ENCODE measurements at places on chromosomes 13 and 19. TPM values are rescaled to one million over a fixed set of nuclear protein-coding genes. Genes with fewer than 3 reads are reported as not detected.

- DNase-seq = no peak
Observed at GRCh38 chr19:9498183-9498902, at the start of gene ZNF560. ZNF560 (minus strand) TSS chr19:9498616; CDS start chr19:9475313, 23,303 bp downstream.

GRCh38 chr13:71055644-71056043, 811.4 kb downstream of the DACH1 start:
- DNase-seq = no peak

GRCh38 chr19:7137120-7137519, 67.6 kb downstream of the ZNF557 start:
- no peak for DNase-seq

DNA sequence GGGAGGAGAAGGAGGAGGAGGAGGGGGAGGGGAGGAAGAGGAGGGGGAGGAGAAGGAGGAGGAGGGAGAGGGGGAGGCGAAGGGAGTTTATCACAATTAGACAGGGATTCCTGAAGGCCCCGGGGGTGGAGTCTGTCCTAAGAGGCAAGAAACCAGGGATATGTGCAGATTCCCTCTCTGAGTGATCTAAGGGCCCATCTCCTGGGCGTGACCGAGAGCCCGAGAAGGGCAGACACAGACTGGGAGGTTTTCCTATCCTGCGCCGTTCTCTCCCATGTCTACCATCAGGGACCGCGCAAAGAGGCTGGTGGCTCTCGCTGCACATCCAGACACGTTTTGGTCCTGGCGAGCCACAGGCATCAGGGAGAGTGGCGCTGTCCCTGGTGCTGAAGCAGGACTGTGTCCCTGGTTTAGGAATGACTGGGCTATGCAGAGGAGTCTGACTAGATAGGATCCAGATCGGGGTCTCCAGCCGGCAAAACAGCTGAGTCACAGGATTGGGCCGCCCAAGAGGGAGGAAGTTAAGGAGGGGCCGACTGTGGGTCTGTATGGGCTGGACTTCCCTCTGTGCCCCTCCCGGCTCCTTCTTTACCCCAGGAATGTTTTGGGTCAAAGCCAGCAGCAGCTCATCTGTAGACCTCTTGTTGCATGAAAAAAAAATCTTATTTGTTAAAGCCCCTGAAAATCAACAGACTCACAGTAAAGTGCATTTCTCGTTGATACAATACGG, 17.9 kb upstream of the ZNF175 start:
- DNase-seq = no peak

GRCh38 chr19:52922841-52923777, at the start of gene ZNF888:
ZNF888 (minus strand) TSS chr19:52923428; CDS start chr19:52917873, 5,555 bp downstream.
- peak; percentile 81 for DNase-seq

- no peak for DNase-seq
Observed at GRCh38 chr19:51751655-51752054, at the start of gene FPR1. FPR1 (minus strand) TSS chr19:51751878; CDS start chr19:51746994, 4,884 bp downstream.

GRCh38 chr19:33304371-33304759, 2.0 kb upstream of the CEBPA start:
- DNase-seq = no peak

DNA sequence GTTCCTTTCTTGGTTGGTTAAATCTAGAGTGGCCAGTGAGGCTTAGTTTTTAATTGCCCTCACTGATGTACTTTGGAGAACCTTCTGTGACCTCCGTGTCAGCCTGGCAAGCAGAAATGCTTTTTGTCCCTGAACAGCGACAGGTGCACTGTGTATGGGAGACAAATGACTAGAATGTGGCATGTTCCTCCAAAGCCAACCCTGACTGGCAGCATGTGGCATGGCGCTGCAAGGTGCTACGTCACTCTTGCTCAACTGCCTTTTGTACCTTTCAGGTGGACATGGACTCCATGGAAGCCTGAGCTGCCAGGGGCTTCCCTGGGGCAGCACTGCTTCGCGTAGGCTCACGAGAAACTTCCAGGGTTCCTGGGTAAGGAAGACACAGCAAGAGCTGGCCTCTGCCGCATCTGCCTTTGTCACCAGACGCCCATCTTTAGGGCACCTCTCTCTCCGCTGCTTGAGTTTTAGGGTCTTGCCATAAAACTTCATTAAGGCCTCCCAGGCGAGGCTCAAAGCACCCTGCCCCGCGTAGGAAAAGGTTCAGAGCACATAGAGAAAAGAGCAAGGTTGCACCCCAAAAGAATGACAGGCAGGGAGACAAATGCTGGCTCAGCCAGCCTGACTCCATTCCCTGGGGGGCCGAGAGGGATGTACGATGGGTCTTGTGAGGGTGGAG, 167.1 kb upstream of the SOX1 start:
- DNase-seq = no peak

- no peak for DNase-seq
Observed at GRCh38 chr13:101917833-101918661, 465.6 kb downstream of the ITGBL1 start.

- peak; percentile 56 for DNase-seq
Observed at GRCh38 chr19:29836409-29836825, 24.6 kb downstream of the CCNE1 start.

- no peak for DNase-seq
Observed at GRCh38 chr13:47723898-47724297, 277.2 kb downstream of the SUCLA2 start.

DNA sequence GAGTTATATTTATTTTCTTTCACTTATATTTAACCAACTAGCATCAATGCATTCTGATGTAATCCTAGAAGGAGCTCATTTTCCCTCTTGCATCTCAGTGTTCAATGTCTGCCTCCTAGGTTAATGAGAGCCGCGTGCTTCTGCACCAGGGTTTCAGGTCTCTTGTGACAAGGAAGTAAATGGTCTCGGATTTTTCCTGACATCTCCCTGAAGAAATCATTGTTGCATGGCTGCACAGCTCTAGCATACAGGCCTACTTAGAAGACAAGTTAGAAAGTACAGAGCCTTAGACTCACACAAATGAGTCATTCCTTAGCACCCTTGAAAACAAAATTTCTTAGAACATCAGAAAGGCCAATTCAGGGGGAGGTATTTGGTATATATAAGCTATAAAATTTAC, 57.2 kb upstream of the KLF12 start:
- DNase-seq = no peak

GRCh38 chr13:114087430-114087829, 45.0 kb downstream of the RASA3 start:
- DNase-seq = no peak

GRCh38 chr13:112204346-112205327, 137.7 kb downstream of the SOX1 start:
- DNase-seq = no peak

- no peak for DNase-seq
Observed at GRCh38 chr13:113329656-113330312, 32.7 kb downstream of the LAMP1 start.

DNA sequence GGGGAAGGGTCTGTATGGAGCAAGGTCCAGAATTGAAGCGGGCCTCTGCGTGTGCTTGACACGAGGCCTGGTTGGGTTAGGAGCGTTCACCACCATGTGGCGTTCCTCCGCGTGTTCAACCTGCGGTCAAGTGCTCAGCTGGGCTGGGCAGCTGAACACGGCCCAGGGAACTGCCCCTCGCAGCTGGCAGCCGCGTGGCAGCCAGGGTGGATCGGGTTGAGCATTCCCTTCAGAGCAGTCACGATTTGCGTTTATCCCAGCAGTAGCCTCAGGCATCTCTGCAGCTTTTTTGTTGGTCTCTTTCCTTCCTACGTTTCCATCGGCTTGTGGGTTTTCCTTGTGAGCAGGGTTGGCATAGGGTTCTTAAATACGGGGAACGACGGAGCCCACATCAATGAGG, 28.7 kb upstream of the F2RL3 start:
- no peak for DNase-seq

DNA sequence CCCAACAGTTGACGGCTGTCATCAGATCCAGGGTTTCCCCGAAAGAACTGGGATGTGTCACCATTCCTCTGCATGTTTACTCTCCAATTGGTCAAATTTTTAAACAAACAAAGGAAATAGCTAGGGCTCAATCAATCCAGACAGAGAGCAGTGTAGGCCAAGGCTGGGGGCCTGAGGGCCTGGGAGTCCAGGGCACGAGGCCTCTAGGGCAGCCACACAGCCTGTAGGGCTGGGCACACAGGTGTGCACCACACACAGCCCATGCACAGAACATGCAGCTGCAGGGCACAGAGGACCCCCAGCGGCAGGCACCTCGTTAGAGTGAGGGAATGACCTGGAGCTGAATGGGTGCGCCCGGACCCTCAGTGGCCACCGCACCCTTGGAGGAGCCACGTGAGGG, 9.5 kb downstream of the MIER2 start:
- DNase-seq = no peak

GRCh38 chr13:22776394-22777186, 404.2 kb upstream of the SGCG start:
- DNase-seq = no peak

- no peak for DNase-seq
Observed at GRCh38 chr13:85772367-85772766, 26.9 kb downstream of the SLITRK6 start.

- DNase-seq = no peak
Observed at GRCh38 chr13:33758113-33758512, 59.8 kb upstream of the RFC3 start.

DNA sequence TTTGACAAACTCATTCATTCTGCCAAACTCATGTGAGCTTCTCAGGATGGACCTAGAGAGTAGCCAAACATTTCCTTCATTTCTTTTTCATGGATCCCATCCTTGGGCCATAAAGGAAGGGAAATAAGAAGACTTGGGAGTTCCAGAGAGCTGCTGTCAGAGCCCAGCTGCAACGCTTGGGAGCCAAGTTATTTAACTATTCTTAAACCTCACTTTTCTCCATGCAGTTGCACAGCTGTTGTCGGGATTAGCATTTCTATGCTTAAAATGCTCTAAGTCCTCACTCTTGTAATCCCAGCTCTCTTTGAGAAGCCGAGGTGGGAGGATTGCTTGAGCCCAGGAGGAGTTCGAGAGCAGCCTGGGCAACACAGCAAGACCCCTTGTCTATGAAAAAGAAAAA, 11.7 kb upstream of the CASP14 start:
- DNase-seq = no peak

- no peak for DNase-seq
Observed at GRCh38 chr19:7699417-7700401, 2.2 kb downstream of the FCER2 start.

The ELSPBP1 gene
- total RNA-seq = not detected

The PKN1 gene
- 171 TPM for total RNA-seq

The LYPD3 gene
- total RNA-seq = 3.0 TPM

The ZNF773 gene
- total RNA-seq = 4.5 TPM

The ZNF132 gene
- 3.2 TPM for total RNA-seq

The TNFAIP8L1 gene
- total RNA-seq = 16.1 TPM

The PLIN4 gene
- total RNA-seq = 0.09 TPM

The PALM gene
- not detected for total RNA-seq

The SELENOV gene
- not detected for total RNA-seq

All from activated T-helper 2 cell treated with anti-CD3 and anti-CD28 coated beads, Interferon-gamma antibody, Interleukin-2, Interleukin-4, amounts not matched to agents 10 μg/mL and 5 μg/mL and 100 μg/mL, durations not matched to agents 14 hours and 24 hours and 36 hours (primary cell).